GM10248 (cell line): ENCODE measurements at places on chromosomes 7 and 10.

GRCh38 chr7:155368894-155369600, 71.4 kb downstream of the INSIG1 start:
- DNase-seq = no peak

DNA sequence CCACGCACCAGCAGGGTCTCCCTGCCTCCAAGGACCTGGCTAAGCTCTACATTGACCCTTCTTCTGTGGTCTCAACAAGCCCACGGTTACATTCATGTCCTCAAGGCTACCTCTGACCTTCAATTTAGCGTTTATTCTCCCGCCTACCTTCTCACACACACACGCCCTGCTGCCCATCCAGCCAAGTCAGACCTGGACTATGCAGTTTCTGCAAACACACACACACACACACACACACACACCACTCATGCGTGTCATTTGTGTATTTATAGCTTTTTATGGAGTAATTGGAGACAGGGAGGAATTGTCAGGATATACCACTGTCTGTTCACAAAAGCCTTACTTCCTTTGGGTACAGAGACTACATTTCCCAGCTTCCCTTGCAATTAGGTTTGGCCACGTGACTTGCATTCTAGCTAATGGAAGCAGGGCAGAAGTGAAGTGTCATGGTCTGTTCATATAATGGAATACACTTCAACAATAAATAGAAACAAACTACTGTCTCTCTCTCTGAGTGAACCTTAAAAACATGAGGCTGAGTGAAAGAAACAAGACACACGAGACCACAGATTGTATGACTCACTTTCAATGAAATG, 53.8 kb upstream of the CPXM2 start:
- DNase-seq = no peak

DNA sequence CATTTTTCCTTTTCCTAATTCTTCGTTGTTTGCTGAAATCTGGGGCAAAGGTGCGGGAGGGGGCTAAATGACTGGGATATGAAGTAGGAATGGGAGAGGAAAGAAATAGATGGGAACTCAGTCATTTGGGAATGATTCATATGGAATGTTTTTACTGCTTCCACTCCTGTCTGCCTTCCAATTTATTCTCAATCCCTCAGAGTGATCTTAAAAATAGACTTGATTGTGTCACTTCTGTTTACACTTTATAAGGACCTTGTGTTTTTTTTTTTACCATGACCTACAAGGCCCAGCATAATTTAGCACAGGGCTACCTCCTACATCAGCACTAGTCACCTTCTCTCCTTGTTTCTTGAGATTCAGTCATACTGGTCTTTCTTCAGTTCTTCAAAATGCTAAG, 97.9 kb downstream of the PTEN start:
- DNase-seq = no peak

- DNase-seq = no peak
Measured at GRCh38 chr10:59397961-59398360, 35.6 kb upstream of the FAM13C start.

- DNase-seq = no peak
Measured at GRCh38 chr10:5146920-5147254, 38.1 kb downstream of the AKR1C8 start.

- no peak for DNase-seq
Measured at GRCh38 chr7:50499092-50499491, 48.9 kb upstream of the FIGNL1 start.

DNA sequence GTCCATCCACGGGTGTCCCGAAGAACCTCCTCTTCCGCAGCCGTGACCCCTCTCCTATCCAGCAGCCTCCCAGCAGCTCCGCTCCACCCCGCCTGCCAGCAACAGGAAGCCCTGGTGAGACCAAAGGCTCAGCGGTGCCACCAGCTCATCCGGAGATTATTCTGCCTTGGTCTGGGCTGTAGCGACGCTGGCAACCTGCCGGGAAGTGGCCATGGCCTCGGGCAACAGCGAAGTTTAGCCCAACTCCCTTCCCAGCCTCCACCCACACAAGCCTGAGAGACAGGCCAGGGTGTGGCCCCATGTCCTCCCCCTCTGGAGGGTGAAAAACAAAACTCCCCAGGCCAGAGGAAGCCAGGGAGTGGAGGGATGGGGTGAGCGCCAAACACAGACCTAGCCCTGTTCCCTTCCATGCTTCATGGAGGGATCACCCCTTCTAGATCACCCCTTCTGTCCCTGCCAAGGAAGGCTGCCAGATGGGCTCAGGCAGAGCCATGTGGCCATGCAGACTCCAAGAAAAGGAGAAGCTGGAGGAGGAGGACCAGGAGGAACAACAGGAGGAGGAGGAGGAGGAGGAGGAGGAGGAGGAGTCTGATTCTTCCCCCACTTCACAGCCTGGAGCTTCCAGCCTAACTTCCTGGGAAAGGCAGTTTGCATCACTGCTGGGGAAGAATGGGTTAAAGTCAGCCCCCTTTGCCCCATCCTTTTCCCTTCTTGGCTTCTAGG, 918 bp downstream of the CALHM2 start:
- DNase-seq = peak; percentile 53

DNA sequence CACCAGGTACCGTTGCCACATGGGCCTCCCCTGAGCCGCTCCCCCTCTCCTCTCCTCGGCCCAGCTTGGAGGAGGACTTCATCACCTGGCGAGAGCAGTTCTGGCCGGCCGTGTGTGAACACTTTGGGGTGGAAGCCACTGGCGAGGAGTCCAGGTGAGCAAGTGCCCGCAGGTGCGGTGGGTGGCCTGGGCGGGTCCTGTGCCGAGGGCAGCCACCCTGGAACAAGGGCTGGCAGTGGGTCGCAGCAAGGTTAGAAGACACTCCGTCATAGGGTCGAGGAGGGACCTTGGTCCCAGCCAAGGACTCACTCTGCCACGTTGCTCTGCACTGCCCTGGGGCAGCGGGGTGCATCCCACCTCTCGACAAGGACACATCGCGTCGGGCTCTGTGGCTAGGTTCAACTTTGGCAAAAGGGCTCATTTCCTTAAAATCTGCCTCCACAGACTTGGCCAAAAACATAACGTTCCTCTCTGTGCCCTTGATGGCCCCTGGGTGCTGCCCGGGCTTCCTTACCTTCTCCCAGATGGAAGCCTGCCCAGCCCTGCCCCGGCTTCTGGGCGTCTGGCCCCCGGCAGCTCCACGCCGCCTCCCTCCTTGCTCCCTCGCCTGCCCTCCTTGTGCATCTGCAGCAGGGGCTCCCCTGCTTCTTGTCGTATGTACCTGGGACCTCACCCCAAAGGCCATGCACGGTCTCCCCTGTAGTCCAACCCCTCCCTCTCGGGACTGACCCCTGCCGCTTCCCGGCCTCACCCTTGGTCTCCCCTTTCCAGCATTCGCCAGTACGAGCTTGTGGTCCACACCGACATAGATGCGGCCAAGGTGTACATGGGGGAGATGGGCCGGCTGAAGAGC, 12.7 kb downstream of the TMEM120A start:
- no peak for DNase-seq

GRCh38 chr10:48317321-48317990, 11.0 kb downstream of the MAPK8 start:
- DNase-seq = no peak
